Thyroid gland (tissue), 4 donors: ENCODE measurements at places on chromosomes 7 and 10. TPM values are rescaled to one million over a fixed set of nuclear protein-coding genes. Genes with fewer than 3 reads are reported as not detected.

Gene SFTPA1
- total RNA-seq: not detected

Gene AOAH
- total RNA-seq: 11.9 TPM

DNA sequence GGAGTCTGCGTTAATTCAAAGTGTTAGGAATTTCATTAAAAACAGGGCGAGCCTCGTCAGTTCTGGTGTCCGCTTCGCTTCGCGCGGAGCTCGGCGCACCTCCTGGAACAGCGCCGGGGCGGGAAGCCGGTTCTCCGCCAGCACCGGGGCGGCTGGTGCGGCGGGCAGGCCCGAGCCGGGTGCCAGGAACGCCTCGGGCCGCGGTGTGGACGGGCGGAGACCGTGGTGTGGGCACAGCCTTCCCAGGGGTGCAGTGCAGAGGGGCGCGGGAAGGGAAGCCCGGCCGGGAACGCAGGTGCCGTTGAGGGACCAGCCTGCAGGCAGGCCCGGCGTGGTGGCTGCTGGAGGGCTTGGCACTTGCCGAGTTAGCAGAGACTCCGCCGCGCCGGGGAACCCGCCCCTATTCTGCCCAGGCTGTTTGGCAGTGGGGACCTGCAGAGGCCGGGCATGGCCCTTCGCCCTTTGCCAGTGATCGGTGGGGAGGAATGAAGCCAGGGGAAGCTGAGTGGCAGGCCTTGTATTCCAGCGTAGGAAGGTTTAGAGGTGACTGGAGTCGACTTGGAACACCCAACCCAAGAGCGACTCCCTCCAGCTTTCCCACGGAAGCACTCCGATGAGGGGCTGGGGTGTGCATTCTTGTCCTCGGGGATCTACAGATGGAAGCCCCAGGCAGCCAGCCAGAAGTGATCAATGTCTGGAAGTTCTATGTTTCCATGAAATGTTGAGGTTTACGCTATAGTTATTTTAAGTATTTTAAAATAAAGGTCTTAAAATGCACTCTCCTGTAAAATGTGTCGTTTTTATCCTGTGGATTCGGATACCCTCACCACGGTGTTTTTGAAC is 945 bp upstream of the RHEB start:
- peak; percentile 74 for DNase-seq
- H3K27me3 ChIP-seq: no peaks in the 10 kb centered on the region
- H3K36me3 ChIP-seq: no peaks in the 10 kb centered on the region
- H3K27ac ChIP-seq: peak overlapping the region; percentile 97
- peaks cover 18% of the 10 kb centered on the region for H3K4me1 ChIP-seq

- H3K27ac ChIP-seq: no peak overlapping the region
- peak; percentile 47 for DNase-seq
- H3K36me3 ChIP-seq: no peaks in the 10 kb centered on the region
- peaks cover 13% of the 10 kb centered on the region for H3K4me1 ChIP-seq
Measured at GRCh38 chr10:103859161-103860086, 4.0 kb upstream of the SH3PXD2A start.

DNA sequence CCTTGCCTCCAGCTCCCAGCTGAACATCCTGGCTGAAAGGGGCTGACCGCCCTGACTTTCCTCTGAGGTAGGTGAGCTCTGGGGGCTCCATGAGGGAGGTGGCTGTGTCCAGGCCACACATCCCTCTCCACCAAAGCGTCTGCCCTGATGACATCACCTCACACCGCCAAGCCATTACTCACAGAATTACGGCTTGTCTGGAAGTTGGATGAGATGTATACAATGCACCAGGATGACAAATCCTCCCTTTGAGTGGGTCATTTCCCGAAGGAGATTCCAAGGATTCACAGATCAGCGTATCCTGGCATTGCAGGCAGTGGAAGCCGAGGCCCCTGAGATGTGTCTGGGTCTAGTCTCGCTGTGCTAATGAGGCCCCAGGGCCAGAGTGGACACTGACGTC is 15.1 kb upstream of the RET start:
- DNase-seq: no peak
- H3K27me3 ChIP-seq: no peaks in the 10 kb centered on the region
- H3K4me1 ChIP-seq: no peaks in the 10 kb centered on the region
- no peak overlapping the region for H3K4me3 ChIP-seq
- H3K27ac ChIP-seq: no peak overlapping the region
- H3K36me3 ChIP-seq: no peaks in the 10 kb centered on the region

GRCh38 chr7:28785041-28785995 is 172.8 kb downstream of the TRIL start:
- H3K4me3 ChIP-seq: no peak overlapping the region
- H3K27me3 ChIP-seq: no peaks in the 10 kb centered on the region
- no peaks in the 10 kb centered on the region for H3K4me1 ChIP-seq
- H3K27ac ChIP-seq: no peak overlapping the region
- no peaks in the 10 kb centered on the region for H3K36me3 ChIP-seq

- H3K27ac ChIP-seq: peak overlapping the region; percentile 8
- H3K4me1 ChIP-seq: peaks cover 49% of the 10 kb centered on the region
- DNase-seq: no peak
- peaks cover 5% of the 10 kb centered on the region for H3K36me3 ChIP-seq
- no peaks in the 10 kb centered on the region for H3K27me3 ChIP-seq
Measured at GRCh38 chr7:139362981-139363380, 3.3 kb downstream of the LUC7L2 start.
